Ovary (tissue), 10 donors: ENCODE measurements at places on chromosomes 2 and 18. TPM values are rescaled to one million over a fixed set of nuclear protein-coding genes. Genes with fewer than 3 reads are reported as not detected.
A peak's percentile ranks its signal among the peaks of the same experiment; 100 is the strongest.

- DNase-seq: no peak
Measured at GRCh38 chr18:3207565-3207964, 12.2 kb downstream of the MYOM1 start.

CTAGE1 gene
- not detected for total RNA-seq

VSNL1 gene
- total RNA-seq: 9.4 TPM

DNA sequence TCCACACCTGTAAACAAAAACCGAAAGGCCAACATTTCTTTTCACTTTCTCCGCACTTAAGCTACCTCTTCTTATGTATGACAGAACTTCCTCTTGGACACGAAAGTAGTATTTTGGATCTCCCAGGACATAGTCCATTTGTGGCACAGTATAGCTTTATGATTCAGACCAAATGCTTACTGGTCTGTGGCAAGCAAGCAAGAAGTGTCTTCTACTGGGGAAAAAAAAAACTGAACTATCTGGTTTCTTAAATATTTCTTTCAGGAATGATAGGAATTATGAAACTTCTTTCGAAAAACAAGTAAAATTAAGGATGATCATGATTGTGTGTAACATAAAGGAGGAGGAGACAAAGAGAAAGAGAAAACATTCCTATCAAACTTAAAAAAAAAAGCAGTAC, 33.6 kb downstream of the SRBD1 start:
- no peak for DNase-seq

GRCh38 chr2:147806846-147807245, 38.0 kb upstream of the ACVR2A start:
- DNase-seq: no peak

DNA sequence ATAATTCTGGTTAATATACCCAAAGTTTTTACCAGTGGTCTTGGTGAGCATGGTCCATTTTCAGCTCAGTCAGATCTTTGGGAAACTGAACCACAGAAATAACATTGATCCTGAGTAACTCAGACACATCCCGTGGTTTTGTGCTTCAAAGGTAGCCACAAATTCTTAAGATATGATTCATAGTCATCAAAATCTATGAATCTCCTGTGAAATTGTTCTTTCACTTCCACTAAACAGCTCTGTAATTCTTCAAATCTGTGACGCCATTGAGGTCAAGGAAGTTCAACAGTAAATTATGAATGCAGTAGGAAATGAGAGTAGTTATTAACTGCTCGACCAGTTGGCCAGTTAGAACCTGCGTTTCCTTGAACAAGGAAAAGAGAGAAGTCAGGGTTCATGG, 147.3 kb downstream of the IRS1 start:
- DNase-seq: no peak

GRCh38 chr2:24400207-24400907, 40.0 kb upstream of the ITSN2 start:
- no peak for DNase-seq

- DNase-seq: no peak
Measured at GRCh38 chr2:213766062-213766461, 481.8 kb downstream of the SPAG16 start.

GRCh38 chr2:142940606-142941223, 63.3 kb downstream of the KYNU start:
- DNase-seq: no peak

DNA sequence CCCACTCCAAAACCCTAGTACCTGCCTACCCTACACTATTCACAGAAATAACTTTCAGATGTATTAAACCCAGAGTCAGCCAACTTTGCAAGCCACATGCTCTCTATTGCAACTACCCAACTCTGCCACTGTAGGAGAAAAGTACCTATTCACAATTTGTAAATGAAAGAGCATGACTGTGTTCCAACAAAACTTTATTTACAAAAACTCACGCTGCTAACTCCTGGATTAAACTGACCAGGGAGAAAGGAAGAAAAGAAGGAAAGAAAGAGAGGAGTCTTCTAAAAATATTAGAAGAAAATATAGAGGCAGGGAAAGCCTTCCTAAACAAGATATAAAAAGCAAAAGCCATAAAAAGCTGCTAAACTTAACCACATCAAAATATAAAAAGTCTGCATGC, 24.6 kb downstream of the SLC1A4 start:
- no peak for DNase-seq

DNA sequence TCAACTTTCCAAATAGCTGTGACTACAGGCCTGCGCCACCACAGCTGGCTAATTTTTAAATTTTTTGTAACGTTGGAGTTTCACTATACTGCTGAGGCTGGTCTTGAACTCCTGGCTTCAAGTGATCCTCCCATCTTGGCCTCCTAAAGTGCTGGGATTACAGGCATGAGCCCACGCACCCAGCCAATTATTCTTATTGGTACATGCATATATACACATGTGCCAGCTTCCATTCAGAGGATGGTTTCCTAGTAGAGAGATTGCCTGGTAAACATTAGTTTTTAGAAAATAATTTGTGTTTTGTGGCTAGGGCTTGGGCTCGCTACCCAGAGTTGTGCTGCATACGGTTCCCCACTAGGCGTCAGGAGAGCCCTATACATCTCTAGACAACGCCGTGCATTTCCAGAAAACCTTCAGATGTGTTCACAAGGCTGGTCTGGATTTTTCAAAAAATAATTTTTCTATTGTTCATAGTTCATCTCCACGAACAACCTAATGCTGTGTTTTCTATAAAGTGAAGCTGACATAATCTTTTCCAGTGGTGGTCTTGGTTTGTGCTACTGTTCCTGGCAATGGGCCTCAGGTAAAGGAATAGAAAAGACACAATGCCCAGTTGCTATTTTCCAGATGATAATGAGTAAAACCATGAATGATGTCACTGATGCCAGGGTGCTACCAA, 14.6 kb upstream of the AFG3L2 start:
- DNase-seq: peak; percentile 74

DNA sequence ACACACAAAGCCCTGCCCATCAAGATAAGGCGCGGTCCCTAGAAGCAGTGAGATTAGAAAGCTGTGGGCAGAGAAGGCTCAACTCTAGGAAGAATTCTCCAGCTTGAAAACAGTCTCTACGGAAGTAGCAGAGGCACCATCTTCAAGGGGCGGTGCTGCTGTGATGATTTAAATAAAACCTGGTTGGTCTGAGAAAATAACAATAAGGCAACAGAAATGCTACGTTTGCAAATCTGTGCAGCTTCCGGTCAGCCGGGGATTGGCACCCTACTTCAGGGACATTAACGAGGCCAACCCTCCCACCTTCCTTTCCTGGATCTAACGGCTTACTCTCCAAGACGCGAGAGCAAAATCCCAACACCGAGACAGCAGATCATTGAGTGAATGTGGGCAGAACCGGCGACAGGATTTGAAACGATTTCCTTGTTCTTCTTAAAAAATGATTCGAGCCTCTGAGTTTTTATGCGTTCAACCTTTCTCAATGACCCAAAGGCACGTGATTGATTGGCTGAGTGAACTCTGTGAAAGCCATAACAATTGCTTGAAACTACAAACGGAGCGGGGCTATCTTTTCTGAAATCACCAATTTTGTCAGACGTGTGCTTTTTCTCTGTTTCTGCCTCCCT, 93.7 kb upstream of the ZNF516 start:
- no peak for DNase-seq

ASIC4 gene
- not detected for total RNA-seq

DNA sequence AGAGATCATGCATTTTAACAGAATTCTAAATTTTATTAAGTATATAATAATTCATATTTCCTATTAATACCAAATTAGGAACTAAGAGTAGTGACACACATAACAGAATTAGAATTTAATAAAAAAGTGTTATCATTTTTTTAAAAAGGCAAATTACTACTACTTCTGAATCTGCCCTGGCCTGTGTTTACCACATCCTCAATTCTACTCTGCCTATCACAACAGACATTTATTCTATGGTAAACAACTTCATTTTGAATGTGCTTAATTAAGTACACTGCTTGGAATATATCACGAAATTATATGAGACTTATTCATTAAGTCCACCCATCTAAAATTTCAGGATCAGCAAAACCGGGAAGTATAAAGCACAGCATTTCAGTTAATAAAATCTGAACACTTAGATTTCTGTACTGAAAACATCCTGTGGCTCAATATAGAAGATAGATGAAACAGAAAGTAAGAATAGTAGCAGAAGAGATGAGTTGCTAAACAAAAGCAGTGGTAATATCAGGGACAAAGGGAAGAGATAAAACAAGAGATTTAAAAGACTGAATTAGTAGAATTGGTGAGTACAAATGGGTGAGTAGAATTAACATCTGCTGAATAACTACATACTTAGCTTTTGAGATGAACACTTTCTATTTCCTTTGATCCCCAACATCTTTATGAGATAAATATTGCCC, 3.7 kb downstream of the SMC6 start:
- DNase-seq: no peak

MYO7B gene
- total RNA-seq: not detected
